ENCODE measurements at places on chromosomes 6 and 20.

DNA sequence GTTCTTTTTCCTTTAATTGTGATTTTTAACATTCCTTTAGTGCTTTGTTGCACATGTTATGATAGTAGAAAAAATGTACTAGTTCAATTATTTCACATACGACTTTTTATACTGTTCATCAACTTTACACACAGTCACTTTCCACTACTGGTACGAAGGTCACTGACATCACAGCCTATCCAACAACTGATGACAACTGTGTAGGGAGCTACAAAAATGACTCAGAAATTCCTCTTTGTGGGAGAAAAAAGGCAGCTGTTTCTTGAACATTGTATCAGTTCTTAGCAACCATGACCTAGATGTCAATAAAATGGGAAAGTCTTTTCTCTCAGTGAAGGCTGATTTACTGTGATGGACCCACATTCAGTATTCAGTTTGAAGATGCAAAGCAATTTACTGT is 7.0 kb upstream of the ID4 start:
- DNase-seq = no peak

- DNase-seq = no peak
Observed at GRCh38 chr6:65570340-65570739, 136.7 kb downstream of the EYS start.

GRCh38 chr6:40015530-40015929 is 81.3 kb upstream of the MOCS1 start:
- DNase-seq = no peak

- no peak for DNase-seq
Observed at GRCh38 chr20:6560978-6561377, 206.5 kb upstream of the BMP2 start.

GRCh38 chr6:140538926-140539325 is 1164.5 kb upstream of the CITED2 start:
- no peak for DNase-seq

GRCh38 chr6:153013438-153013837 is 10.9 kb upstream of the MTRF1L start:
- no peak for DNase-seq

GRCh38 chr6:41677124-41677921 is 39.1 kb downstream of the MDFI start:
- DNase-seq = no peak

DNA sequence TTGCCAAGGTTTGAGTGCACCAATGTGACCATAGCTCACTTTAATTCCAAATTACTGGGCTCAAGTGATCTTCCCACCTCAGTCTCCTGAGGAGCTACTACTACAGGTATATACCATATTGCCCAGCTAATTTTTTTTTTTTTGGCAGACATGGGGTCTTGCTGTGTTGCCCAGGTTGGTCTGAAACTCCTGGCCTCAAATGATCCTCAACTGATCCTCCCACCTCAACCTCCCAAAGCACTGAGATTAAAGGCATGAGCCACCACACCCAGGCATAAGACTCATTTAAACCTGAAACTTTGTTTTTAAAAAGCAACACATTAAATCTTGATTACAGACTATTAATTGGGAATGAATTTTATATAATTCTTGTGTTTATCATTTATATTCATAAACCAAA is 67.7 kb downstream of the ARHGAP18 start:
- DNase-seq = no peak

DNA sequence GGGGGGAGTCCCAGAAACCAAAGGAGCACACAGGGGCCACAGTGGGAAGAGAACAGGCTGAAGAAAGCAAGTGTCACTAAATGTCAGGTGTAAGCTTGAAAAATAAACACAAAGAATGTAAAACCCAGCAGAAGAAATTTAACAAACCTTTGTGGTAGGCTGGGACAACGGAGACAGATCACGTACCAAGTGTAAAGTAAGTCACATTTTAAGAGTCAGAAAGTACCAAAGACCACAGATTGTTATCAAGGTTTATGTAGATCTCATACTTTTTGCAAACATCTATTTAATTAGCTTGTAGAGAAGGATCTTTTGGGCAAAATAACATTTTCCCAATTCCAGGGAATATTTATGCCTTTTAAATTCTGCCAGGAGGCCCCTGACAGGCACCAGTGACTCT is 1.6 kb downstream of the CLIC5 start:
- DNase-seq = no peak

- peak; percentile 78 for DNase-seq
Observed at GRCh38 chr6:149153100-149153499, 164.4 kb upstream of the TAB2 start.

DNA sequence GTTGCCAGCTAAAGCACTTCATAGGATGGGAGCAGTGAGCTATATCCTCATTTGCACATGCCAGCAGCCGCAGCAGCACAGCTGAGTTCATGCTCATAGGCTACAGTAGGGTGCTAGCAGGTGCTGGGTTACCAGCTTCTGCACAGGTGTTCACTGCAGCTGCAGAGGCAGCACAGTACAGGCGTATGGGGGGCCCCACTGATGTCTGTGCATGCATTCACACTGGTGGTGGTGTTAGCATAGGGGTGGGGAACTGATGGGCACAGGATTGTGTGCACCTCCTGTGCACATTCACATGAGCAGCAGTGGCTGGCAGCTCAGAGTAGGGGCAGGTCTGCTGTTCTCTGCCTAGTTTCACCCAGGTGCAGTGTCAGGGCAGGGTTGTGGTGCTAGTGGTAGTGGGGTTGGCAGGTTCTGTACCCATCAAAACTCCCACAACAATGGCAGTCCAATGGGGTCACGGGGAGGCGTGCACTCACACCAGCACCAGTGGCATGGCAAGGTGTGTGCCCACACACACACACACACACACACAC is 58.9 kb upstream of the IRAK1BP1 start:
- DNase-seq = no peak

DNA sequence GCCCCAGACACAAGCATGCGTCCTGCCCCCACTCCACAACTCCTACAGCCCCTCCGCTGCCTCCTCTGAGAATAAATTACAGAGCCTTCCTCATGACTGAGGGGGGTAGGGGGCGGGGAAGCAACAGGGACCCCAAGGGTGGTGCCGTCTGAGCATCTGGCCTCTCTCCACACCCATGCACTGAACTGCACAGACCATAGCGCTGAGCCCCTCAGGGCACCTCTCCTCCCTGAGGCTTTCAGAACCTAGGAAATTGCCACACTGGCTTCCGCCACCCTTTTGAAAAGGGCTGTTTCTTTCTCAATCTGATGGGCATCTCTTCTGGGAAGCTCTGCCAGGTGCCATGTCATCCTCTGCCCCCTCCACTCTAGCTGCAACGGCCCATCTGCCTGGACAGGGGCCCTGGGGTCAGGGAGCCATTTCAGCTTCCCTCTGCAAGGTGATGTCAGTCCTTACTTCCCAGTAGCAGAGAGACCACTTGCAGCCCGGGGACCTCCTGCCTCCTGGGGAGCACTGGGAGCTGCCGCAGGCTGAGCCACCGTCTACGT is 2.5 kb downstream of the CST7 start:
- no peak for DNase-seq

GRCh38 chr6:6559994-6560570 is 28.4 kb upstream of the LY86 start:
- no peak for DNase-seq

DNA sequence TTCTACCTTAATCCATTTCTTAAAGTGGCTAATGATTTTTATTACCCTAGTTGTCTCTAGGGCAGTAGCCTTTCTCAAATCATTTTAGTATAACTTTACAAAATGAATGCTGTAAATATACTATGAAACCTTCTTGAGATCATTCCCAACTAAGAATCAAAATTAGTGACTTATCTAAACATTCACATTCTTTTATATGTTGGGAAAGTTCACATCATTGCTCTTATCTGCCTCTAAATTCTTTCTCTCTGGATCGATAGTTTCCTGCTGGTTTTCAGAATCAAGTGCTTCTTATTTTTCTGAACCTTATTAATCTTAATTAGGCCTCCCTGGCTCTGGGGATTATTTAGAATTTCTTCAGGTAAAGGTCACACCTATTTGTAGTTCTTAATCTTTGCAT is 126.8 kb downstream of the BCKDHB start:
- DNase-seq = no peak

DNA sequence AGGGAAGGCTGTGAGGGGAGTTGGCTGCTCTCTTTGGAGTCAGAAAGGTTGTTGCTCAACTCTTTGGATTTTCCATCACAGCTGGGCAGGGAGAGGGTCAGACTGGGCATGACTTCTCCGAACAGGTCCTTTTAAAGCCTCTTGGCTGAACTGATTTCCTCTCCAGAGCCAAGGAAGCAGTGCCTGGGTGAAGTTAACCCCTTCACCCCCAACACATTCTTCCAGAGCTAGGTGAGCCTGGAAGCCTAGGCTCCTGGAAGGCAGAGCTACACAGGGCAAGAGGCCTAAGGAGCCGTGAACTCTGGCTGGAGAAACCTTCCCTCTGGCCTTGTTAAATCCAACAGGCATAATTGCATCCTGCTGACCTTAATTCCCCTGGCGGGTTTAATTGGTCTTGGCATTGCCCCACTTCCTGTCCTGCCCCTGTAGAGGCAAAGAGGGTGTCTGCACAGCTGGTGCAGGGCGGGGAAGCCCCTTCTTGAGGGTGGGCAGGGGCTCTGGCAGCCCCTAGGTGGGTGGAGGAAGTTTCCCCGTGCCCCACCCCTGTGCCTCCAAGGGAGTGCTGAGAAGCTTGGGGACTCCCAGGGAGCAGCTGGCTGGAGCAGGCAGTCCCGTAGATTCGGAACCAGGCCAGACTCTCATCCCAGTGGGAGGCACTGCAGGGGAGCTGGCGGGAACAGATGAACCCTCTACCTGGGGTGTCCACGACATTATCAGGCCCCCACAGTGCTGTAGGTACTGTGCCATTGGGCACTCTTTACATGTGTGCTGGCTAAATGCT is 3.6 kb upstream of the MYLK2 start:
- DNase-seq = no peak

DNA sequence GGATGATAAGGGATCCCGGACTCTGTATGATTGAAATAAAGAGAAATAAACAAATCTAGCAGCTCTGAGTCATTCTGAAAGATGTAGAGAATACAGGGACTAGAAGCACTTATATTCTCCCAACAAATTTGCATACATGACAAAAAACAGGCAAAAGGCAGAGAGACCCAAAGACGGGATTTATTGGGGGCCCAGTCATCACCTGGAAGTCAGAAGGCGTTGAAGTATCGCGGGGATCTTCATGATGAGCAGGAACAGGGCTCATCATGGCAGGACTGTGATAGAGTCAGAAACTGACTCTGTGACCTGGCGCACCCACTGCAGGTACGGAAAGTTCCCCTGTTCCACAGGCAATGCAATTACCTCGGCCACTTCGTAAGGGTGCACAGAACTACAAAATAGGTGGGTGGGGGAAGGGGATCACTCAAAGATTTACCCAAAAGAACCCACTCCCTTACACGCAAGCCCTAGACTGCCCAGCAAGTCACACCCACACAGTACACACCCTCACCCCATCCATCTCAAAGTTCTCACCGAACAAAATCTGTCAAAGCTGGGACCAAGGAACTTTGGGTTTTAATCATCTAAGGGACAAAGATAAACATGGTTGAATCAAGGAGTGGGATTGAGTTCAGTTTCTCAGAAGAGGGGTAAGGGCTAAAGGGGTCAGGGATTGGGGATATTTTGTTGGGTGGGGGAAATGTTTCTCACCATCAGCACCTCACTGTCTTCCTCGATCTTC is 1.4 kb downstream of the CUTA start:
- no peak for DNase-seq

DNA sequence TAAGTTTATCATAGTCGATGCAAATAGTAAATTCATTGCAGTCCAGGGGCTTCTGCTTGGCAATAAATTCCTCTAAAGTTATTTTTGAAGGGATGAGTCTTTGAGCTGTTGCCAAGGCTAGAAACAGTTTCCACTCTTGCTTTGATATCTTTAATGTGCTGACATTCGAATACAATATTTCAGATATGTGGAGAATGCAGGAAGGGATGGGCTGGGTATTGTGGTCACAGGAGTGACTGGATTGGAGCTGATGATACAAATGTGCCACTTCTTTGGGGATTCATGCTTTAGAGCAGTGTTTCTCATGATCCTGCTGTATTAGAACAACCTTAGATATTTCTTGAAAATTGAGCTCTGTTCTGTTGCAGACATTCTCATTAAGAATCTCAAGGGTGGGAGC is 139.0 kb downstream of the PRDM13 start:
- no peak for DNase-seq

- no peak for DNase-seq
Observed at GRCh38 chr20:50728981-50729874, 2.2 kb upstream of the PARD6B start.

DNA sequence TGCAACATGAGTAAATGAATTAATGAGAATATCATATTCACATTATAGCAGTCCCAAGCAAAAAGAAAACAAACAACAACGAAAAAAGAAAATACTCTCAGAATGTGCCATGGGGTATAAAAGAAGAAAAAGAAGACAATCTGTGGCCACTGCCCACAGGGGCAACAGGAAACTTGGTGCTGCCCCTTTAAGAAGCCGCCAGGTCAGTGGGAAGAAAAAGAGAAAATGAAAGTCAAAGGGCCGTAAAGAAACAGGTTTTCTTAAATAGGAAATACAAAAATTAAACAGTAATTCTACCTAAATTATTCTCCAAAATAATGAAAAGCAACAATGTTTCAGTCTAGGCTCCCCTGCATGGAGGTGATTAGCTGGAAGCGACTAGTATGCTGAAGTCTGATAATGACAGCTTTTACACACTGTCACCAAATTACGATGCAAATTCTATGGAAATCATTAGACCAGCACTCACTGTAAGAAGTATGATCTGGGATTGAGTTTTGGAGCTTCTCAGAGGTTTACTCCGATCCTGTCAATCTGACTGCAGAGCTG is 23.6 kb downstream of the GMDS start:
- DNase-seq = no peak

DNA sequence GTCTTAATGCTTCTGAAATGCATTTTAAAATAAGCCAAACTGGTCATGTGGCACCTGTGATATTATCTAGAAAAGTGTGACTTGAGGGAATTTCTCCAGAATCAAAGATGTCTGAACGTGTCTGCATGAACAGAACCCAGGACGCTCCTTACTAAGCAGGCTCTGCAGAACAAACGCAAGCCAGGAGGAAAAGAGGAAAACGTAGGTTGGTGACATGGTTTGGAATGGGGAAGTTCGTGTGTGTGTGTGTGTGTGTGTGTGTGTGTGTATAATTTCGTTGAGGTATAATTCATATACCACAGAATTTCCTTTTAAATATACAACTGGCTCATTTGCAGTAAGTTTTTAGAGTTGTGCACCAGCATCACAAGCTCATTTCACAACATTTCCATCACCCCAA is 200.5 kb upstream of the FOXQ1 start:
- DNase-seq = no peak

- DNase-seq = no peak
Observed at GRCh38 chr6:21521276-21521675, 72.3 kb upstream of the SOX4 start.
